Breast epithelium (tissue), 4 donors: ENCODE measurements at places on chromosomes 7 and 10.

DNA sequence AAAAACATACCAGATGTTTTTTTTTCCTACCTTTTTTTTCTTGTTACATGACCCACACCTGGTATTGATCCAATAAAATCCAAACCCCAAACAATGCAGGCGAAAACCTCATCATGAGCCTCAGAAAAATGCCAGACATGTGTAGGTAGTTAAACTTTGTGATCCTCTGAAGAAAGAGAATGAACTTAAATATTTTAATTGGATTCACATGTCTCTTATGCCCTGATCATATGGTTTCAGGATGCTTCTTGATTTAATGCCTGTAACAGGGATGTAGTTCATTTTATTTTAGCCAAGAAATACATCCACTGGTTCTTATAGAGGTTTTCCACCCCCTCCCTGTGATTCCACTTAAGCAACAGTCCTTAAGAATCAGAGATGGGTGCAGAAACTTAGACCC, 451.6 kb downstream of the TYW1 start:
- no peaks in the 10 kb centered on the region for H3K36me3 ChIP-seq
- H3K4me1 ChIP-seq = no peaks in the 10 kb centered on the region
- no peak overlapping the region for H3K4me3 ChIP-seq
- no peaks in the 10 kb centered on the region for H3K27me3 ChIP-seq
- DNase-seq = no peak

DNA sequence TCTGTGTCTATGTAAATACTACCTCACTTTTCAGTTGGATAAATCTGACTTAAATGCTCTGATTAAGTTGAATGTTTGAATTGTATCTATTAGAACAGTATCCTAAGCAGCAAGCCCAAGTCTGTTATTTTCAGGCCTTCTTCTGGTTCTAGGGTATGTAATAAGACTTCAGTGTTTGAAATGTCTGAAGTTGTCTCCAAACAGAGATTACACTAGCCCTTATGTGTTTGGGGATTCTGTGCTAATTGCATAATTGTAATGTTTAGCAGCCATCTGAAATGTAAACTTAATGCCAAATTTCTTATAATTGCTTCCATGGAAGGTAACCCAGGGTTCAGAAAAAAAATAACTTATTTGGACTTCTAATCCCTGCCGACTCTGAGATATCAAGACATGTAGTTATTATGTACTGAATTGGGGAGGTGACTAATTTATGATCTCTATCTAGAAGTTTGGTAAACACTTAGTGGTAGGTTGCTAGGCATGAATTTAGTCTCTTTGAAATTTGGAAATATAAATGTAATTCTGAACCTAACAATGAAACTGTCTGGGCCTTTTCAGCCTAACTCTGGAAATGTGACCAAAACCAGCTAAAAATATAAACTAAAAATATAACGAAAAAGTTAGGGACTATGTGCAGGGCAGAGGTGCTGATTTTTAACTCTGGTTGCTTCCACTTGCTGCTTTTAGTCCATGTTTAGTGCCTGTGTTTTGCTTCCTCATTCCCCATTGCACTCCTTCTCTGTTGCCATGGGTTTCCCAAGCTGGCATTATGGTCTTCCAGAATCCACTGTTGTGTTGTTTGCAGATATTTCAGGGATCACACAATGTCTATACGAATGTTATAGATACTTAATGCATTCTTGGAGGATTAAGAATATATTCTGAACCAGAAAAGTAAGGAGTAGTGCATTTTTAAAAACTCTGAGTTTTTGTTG, 54.8 kb downstream of the MCU start:
- H3K4me3 ChIP-seq = no peak overlapping the region
- H3K4me1 ChIP-seq = no peaks in the 10 kb centered on the region
- no peaks in the 10 kb centered on the region for H3K27me3 ChIP-seq

- H3K27ac ChIP-seq = no peak overlapping the region
- no peaks in the 10 kb centered on the region for H3K27me3 ChIP-seq
- H3K4me3 ChIP-seq = no peak overlapping the region
- no peaks in the 10 kb centered on the region for H3K4me1 ChIP-seq
- no peak for DNase-seq
Observed at GRCh38 chr10:2837674-2838073, 229.7 kb upstream of the PFKP start.

DNA sequence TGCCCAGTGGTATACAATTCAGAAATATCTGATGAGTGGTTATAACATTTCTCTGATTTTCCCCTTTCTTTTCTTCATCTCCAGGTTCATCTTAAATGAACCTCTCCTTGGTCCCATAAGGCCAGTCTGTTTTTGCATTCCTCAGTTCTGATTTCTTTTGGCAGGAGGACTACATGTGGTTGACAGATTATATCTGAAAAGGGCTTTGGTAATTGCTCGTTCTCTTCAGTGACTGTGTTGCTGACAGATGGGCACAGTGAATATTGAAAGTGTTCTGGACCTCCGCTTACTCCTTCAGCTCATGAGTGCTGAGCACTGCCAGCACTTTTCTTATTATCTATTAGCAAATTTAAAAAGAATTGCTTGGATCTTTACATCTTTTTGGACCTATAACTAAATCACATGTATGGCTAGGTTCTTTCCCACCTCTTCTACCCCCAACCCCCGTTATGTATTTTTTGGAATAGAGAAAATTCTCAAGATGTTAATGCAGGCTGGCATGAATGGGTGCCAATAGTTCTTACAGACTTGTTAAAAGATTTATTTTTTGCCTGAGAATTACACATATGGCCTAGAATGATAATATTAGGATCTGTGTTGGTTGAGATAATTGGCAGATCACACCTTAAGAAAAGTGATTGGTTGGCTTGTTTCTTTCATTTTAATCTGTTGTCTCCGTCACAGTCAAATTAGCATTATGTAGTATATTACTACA, 323.0 kb downstream of the EXOC4 start:
- H3K4me3 ChIP-seq = no peak overlapping the region
- no peak overlapping the region for H3K27ac ChIP-seq
- H3K27me3 ChIP-seq = no peaks in the 10 kb centered on the region
- H3K4me1 ChIP-seq = no peaks in the 10 kb centered on the region

- no peak overlapping the region for H3K27ac ChIP-seq
- H3K27me3 ChIP-seq = no peaks in the 10 kb centered on the region
- DNase-seq = no peak
- no peaks in the 10 kb centered on the region for H3K36me3 ChIP-seq
Observed at GRCh38 chr7:99713995-99714570, 20.9 kb downstream of the CYP3A7 start.

- no peak for DNase-seq
- H3K36me3 ChIP-seq = no peaks in the 10 kb centered on the region
- no peaks in the 10 kb centered on the region for H3K4me1 ChIP-seq
- no peaks in the 10 kb centered on the region for H3K27me3 ChIP-seq
- no peak overlapping the region for H3K27ac ChIP-seq
- H3K4me3 ChIP-seq = no peak overlapping the region
Observed at GRCh38 chr7:156703773-156704482, 63.4 kb downstream of the RNF32 start.

DNA sequence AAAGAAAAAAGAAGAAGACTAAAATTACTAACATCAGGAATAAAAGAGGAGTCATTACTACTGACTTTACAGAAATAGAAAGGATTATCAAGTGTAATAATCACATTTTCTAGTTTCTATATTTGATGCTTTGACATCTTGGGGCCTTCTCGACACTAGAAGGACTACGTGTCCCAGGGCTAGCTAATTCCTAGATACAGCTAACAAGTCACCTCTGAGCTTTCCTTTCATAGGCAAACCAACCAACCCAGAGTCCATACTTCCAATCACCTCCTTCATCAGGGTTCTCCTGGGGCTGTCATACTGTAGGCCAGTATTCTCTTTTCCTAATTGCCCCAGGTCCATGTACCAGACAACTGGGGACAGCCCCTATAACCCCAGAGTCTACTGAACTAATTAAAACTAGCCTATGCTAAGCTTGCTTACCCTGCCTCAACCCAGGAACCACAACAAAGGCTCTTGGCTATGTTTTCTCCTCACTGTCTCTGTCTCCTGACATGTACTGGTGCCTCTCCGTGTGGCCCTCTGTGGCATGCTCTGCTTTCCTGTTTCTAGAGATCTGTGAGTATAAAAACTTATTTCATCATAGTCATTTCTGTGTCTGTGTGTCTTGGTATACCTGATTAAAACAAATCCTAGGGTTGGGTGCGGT, 6.7 kb upstream of the PARP12 start:
- no peaks in the 10 kb centered on the region for H3K36me3 ChIP-seq
- no peaks in the 10 kb centered on the region for H3K27me3 ChIP-seq
- no peak overlapping the region for H3K4me3 ChIP-seq

DNA sequence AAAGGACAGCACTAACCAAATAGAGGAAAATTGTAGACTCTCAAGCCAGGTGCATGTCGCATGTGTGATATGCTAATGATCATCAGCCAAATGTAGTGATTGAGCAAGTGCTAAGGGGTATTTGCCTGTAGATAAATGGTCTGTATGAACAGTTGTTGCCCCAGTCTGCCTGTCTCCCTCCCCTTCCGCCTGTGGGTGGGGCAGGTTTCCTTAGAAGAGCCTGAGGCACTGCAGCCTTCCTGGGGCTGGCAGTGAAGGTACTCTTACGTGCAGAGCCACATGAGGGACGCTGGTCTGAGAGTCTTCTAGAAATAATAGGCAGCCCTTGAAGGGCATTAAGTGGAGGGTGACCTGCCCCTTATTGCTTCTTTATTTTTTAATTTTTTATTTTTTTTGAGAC, 152.1 kb downstream of the SNX10 start:
- no peak overlapping the region for H3K4me3 ChIP-seq
- H3K36me3 ChIP-seq = no peaks in the 10 kb centered on the region
- no peak for DNase-seq
- H3K27me3 ChIP-seq = no peaks in the 10 kb centered on the region
- H3K4me1 ChIP-seq = no peaks in the 10 kb centered on the region

- DNase-seq = no peak
- no peak overlapping the region for H3K27ac ChIP-seq
- no peaks in the 10 kb centered on the region for H3K27me3 ChIP-seq
- H3K36me3 ChIP-seq = no peaks in the 10 kb centered on the region
- no peaks in the 10 kb centered on the region for H3K4me1 ChIP-seq
- no peak overlapping the region for H3K4me3 ChIP-seq
Observed at GRCh38 chr7:41592794-41593193, 110.1 kb downstream of the INHBA start.

- no peaks in the 10 kb centered on the region for H3K4me1 ChIP-seq
- no peaks in the 10 kb centered on the region for H3K27me3 ChIP-seq
- DNase-seq = peak; percentile 44
- H3K4me3 ChIP-seq = no peak overlapping the region
- no peaks in the 10 kb centered on the region for H3K36me3 ChIP-seq
Observed at GRCh38 chr10:15780353-15781135, 60.8 kb upstream of the ITGA8 start.

DNA sequence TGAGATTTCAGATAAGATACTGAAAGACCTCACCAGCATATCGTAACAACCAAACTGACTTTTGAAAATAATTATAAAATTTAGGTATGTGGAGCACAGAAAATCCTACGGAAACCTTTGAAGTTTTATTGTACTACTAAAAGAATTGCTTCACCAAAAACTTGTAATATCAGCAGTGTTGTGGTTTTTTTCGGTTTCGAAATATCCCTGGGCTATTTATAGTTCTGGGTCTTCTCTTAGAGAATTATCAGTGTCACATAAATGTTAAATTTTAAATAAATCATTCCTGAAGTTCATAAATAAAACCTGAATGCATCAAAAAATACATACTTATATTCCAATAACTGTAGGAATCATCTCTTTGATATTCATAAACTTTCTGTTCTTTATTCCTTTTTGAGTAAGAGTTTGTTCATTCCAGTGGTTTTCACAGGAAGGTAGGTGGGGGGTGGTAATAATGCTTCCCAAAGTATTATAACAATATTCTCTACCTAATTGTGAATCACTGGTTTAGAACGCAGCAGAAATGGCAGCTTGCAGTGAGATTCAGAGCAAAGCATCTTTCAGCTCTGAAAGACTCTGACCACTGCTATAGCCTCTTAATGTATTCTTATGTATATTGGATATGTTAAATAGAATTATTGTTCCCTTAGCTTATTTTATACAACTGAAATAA, 60.2 kb downstream of the ZNF277 start:
- H3K4me3 ChIP-seq = no peak overlapping the region
- no peaks in the 10 kb centered on the region for H3K36me3 ChIP-seq
- H3K4me1 ChIP-seq = no peaks in the 10 kb centered on the region

GRCh38 chr7:151426441-151426903, 13.5 kb downstream of the CRYGN start:
- peaks cover 25% of the 10 kb centered on the region for H3K4me1 ChIP-seq
- H3K36me3 ChIP-seq = no peaks in the 10 kb centered on the region
- no peak overlapping the region for H3K4me3 ChIP-seq
- DNase-seq = no peak
- no peaks in the 10 kb centered on the region for H3K27me3 ChIP-seq

DNA sequence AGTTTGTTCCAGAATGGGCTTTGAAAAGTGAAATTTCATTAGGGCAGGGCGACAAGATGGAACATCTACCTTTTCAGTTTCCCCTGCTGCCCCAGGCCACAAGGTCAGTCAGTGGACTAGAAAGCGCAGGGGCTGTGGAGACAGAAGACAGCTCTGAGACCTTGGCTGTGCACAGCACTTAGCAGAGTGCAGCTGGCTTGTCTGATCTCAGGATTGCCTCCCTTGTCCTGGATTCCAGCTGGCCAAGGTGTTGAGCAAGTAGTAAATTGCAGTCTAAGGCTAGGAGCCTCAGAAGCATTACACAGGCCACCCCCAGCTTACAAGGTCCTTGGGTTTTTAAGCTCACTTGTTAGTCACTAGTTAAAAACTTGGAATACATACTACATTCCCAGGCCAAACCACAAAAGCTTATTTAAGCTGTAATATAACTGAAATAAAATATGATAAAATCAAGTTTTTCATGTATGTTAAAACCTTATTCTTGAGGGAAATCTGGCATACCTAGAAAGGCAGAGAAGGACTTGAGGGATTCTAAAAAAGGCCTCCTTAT, 67.3 kb upstream of the NPY start:
- no peak for DNase-seq
- no peaks in the 10 kb centered on the region for H3K4me1 ChIP-seq
- no peaks in the 10 kb centered on the region for H3K36me3 ChIP-seq
- no peaks in the 10 kb centered on the region for H3K27me3 ChIP-seq
- no peak overlapping the region for H3K27ac ChIP-seq

DNA sequence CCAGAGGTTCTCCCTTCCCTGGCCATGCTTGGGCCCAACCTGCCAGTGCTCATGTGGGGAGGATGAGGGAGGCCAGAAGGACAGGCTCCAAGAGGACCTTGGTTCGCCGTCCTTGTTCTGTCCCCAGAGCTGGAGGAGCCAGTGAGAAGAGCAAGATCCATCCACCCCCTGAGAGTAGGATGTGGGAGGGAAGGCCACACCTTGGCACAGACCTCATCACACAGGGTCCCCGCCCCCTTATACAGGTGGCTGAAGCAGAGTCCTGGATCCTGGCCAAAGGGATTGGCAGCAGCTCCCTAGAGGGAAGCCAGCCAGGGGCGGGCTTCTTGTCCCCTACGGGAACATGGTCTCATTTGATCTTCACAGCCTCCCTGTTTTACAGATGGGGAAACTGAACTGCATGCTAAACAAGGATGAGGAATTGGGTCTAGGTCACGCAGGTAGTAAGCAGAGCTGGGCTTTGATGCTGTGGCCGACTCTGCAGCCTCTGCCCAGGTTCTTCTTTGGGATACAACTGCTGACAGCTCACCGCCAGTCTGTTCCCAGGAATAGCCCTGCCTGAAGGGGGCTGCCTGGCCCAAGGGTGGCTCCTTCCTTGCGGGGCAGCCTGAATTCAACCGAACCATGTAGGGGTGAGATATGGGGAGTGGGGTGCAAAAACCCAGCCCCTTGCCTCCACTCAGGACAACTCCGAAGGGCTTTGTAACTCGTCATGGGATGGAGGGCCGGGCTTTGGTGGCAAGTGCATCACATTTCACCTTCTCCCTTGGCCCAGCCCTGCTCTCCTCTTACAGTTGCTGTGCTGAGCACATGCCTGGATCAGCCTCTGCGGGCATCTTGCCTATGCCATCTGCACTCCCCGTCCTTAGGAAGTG, 62.2 kb upstream of the KDM7A start:
- H3K4me3 ChIP-seq = no peak overlapping the region
- no peaks in the 10 kb centered on the region for H3K27me3 ChIP-seq
- no peak overlapping the region for H3K27ac ChIP-seq
- no peak for DNase-seq
- no peaks in the 10 kb centered on the region for H3K36me3 ChIP-seq
- H3K4me1 ChIP-seq = no peaks in the 10 kb centered on the region
